Memory B cell (primary cell): ENCODE measurements at places on chromosomes 6 and 20.

DNA sequence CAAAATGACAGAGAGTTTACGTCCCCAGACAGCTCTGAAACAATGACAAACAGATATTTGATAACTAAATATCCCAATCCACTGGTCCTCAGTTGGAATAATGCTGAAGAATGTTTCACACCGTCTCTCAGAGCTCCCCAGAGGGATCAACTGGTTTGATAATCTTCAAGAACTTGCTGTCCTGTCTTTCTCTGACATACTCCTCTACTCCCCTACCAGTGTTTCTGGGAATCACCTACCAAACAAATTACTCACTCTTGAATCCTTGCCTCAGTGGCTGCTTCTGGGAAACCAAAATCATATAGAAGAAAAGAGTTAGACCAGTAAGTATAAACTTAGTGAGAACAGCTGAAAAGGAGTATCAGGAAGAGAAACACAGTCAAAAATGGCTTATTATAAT is 469.7 kb upstream of the JAG1 start:
- no peak for DNase-seq

GRCh38 chr6:107353773-107354382 is 105.5 kb downstream of the PDSS2 start:
- DNase-seq, result no peak

DNA sequence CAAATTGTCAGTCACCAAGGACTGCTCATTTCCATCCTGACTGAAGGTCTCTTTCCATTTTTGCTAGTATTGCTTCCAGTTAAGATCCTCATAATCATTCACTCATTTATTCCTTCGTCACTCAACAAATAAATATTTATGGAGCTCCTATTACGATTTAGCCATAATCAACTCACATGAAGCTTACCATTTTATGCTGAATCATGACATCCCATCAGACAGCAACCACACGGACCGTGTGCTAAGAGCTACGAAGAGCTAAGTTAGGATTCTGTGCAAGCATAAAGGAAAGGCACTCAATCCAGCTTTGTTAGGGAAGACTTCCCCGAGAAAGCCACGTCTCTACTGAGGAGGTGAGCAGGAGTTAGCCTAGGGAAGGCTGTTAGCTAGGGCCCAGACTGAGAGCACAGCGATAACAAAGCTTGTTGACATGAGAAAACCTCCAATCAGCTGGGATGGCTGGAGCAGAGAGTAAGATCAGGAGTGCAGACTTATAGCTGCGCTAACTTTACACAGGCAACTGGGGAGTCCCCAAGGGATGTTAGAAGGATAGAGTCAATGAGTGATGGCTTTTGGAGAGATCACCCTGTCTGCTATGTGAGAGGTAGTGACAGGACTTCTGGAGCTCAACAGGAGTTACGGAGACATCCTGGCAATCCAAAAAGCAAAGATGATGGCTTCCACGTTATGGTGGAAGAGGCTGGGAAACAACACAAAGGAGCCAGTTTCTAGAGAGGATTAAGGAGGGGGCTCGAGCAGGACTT is 2.6 kb upstream of the GID8 start:
- no peak for DNase-seq

- DNase-seq, result no peak
Observed at GRCh38 chr6:168737481-168737880, 296.5 kb downstream of the SMOC2 start.

DNA sequence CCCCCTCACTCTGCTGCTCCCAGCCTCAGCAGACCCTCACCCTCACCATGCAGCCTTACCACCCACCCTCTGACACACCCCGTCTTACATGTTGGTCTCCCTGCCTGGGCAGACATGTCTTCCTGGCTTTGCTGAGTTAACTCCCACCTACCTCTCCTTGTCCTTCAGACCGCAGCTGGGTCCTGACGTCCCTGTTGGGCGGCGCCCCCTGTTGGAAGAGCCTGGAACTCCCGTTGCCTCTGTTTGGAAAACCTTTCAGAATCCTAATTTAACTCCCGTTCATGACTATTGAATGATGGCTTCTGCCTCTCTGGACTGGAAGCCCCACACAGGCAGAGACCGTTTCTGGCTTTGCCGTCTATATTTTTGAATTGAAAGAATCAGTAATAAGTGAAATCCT is 245.1 kb downstream of the MYLK4 start:
- DNase-seq, result no peak

- DNase-seq, result no peak
Observed at GRCh38 chr6:14732844-14733757, 512.8 kb upstream of the JARID2 start.

DNA sequence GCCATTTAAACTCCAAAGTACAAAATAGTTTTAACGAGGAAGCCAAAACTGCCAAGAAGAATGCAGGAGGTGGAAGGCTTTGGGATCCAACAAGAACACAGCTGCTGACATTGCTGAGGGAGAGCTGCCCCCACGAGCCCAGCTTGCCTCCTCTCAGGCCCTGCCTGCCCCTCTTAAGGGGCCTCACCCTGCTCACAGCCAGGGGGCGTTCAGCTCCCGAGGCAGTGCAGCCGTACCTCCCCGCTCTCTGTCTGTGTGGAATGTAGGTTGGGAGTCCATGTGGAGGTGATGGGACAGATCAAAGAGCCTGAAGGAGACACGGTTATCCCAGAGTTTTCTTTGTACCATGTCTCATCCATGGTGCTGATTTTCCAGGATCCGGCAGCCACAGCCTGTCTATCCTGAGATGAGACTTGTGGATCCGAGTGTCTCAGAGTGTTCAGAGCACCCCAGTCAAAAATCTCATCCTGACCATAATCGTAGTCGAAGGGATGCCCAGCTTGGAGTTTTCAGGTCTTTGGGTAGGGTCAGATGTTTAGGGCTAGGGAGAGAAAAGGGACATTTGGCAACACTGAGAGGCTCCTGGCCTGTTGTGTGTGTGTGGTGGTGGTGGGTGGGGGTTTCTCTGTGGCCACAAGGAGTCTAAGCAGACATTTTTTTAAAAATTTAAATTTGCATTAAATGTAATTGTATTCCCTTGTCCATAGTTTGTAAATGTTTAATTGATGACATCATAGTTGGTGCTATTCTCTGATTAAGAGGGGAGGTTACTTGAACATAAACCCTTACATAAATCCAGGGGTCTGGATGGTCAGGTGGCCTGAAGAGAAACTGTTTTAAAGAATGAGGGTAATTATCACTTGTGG is 111.4 kb upstream of the CLDN20 start:
- no peak for DNase-seq
